ENCODE measurements at places on chromosomes 7 and 10.
A peak's percentile ranks its signal among the peaks of the same experiment; 100 is the strongest.

DNA sequence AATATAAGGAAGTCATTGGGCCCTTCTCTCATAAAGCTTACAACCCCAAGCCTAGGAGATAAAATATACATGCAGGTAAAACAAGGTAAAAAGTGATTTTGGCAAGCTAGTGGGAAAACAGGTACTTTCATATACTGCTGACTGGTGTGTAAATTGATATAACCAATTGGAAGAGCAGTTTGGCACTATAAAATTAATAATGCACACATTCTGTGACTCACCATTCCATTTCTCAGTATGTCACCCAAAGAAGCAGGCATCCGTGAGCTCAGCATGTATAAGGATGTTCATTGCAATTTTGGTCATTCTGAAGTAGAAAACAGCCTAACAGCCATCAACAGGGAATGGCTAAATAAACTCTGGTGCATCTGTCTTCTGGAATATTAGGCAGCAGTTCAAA lies 2.9 kb downstream of the MACROH2A2 start:
- no peak for DNase-seq

DNA sequence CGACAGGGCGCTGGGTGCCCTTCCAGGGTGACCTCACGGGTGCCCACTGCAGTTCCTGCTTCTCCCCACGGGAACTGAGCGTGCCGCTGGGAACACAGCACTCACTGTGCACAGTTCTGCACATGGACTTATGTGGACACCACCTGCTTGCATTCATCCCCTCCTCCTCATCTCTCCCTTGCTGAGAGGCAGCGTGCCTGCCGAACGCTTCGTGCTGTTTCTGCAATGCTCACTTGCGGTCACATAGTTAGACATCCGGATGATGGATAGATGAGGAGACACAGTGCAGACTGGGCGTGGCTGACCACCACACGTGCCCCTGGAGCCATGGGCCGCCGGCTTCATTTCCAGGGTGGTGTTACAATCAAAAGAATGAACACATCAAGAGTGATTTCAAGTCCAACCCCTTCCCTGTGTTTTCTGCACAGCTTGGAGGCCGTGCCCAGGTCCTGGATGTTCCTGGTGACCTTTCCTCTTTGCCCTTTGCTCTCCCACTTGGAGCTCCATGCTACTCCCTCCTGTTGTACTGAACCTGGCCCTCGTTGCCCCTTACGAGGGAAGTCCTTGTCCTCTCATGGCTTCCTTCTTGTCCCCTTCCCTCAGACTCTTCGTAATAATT lies 119.4 kb downstream of the VIPR2 start:
- no peak for DNase-seq

DNA sequence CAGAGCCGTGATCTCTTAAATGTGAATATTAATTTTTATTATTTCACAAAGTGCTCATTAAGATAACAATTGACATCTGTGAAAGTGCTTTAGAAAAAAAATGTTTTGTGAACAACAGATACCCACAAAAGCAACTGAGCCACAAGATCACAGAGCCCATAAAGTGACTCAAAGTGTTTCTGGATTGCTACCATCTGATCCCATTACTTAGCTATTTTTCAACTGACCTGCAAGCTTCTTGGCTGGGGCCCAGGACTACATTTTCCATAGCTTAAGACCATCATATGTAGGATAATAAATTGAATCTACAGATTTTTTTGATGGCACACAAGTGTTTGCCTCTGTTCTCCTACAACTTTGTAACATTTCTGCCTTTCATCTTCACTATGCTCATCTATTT lies 674.4 kb downstream of the PHTF2 start:
- peak; percentile 26 for DNase-seq

GRCh38 chr7:22728401-22729029 lies 1.5 kb downstream of the IL6 start:
- DNase-seq, result peak; percentile 63

DNA sequence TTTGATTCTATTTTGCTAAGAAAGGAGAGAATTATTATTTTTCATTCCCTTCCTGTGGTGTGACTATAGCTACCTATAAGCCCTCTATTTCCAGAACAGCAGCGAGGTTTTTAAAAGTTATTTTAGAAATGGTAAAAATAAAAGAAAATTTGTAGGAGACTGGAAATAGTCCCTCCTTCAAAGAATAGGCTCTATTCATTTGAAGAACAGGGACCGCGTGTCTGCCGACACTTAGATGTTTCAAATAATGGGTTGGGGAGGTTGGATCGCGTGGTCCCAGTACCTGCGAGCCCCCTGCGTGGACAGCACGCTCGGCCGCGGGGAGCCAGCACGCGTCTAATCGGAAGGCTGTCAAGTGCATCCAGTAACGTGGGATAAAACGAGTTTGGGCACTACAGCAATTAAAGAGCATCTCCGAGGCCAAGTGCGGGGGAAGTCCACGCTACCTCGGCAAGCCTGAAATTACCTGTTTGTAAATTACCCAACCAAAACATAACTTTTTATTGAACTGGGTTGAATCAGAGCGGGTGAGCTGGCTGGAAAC lies 1.0 kb downstream of the CACNA2D1 start:
- peak; percentile 57 for DNase-seq

GRCh38 chr7:19091550-19092200 lies 25.8 kb downstream of the TWIST1 start:
- no peak for DNase-seq

DNA sequence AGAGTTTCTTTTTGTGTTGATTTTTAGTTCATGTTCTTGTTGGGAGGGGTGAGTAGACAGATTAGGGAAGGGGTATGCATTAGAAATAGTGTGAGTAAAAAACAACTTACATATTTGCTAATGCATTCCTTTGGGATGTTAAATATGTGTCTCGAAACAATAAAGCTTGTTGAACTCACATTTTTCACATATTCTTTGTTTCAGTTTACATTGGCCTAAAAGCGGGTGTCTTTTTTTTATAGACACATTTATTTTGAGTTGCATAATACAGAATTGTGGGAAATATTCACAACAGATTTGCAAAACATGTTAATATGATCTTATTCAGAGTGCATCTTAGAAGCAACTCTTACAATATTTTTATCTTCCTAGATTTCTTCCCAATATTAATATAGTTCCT lies 337.5 kb upstream of the CNTNAP2 start:
- no peak for DNase-seq

- DNase-seq, result no peak
These were observed 39.3 kb downstream of the INSYN2A start for GRCh38 chr10:127157089-127157488.
